ENCODE measurements at places on chromosomes 12 and 14. TPM values are rescaled to one million over a fixed set of nuclear protein-coding genes. Genes with fewer than 3 reads are reported as not detected.

The CYP27B1 gene
- 5.4 TPM for total RNA-seq

The PLEKHG7 gene
- total RNA-seq, result not detected

The CLSTN3 gene
- 21.8 TPM for total RNA-seq

The TEX22 gene
- 2.6 TPM for total RNA-seq

The EPYC gene
- not detected for total RNA-seq

The BATF gene
- total RNA-seq, result 179 TPM

The KRT80 gene
- total RNA-seq, result not detected

The APOF gene
- not detected for total RNA-seq

The SLC8A3 gene
- 0.57 TPM for total RNA-seq

The ITGB7 gene
- 32.3 TPM for total RNA-seq

The RTL1 gene
- not detected for total RNA-seq

The KRT73 gene
- total RNA-seq, result 2.1 TPM

The RPL10L gene
- total RNA-seq, result not detected

Data from activated naive CD4-positive, alpha-beta T cell treated with anti-CD3 and anti-CD28 coated beads for 36 hours (primary cell).